ENCODE measurements at places on chromosomes 5 and 9.

- no peak for DNase-seq
These were observed 3.0 kb upstream of the ENTPD2 start for GRCh38 chr9:137056739-137057415.

GRCh38 chr5:159906463-159906862 lies 9.8 kb upstream of the ADRA1B start:
- no peak for DNase-seq

- no peak for DNase-seq
These were observed 59.4 kb downstream of the MACROH2A1 start for GRCh38 chr5:135339623-135340022.

- DNase-seq = no peak
These were observed 21.5 kb upstream of the TGFBI start for GRCh38 chr5:136007271-136007670.

DNA sequence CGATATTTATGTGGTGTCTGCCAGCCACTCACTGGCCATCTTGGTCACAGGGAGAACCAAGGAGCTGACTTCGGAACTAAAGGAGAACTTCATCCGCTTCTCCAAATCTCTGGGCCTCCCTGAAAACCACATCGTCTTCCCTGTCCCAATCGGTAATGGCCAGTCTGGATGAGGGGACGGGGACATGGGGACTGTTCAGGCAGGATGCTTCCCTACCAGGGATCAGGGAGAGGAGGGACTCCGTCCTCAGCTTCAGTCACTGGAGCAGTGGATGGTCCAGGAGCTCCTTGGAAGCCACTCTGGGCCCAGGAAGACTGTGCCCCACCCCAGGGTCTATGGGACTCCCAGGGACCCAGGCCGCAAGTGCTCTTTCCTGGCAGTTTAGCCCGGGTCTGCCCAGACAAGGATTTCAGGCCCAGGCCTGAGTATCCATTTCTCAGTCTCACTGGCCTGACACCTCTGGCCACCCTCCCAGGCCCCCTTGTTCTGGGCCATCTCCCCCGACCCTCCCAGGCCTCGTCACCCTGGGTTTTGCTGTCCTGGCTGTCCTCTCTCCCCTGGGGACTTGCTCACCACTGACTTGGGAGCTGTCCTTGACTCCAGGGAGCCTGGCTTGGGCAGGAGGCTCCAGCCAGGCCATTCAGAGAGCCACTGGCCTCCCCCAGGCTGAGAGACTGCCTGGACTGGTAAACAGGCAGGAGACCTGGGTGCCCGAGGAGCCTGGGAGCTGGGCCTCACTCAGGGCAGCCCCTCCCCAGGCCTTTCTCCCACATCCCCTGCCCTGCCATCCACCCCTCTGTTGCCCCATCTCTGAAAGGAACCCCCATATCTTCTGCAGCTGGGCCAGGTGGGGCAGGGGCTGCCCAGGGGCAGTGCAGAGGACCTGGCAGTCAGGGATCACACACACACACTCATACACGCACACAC lies 3.1 kb downstream of the LCN2 start:
- DNase-seq = no peak

- DNase-seq = no peak
These were observed 82.7 kb downstream of the ITGA1 start for GRCh38 chr5:52870448-52870847.

- DNase-seq = no peak
These were observed 146.6 kb upstream of the SLC24A2 start for GRCh38 chr9:19935422-19935821.

DNA sequence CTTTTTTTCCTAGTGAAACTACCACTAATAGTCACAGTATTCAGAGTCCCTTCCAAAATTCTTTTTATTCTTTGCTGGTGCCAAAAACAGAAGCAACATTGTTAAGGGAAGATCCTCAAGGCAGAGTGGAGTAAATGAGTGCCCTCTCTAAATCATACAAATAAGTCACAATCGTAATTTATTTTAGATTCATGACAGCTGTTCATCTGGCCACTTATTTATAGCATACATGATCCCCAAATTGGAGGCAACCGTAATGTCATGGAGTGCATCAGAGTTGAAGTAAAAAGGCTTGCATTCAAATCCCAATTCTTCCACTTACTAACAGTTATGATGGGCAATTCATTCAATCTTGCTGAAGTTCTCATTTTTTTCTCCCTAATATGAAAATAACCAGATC lies 33.4 kb downstream of the POLK start:
- DNase-seq = no peak

GRCh38 chr5:154782812-154783592 lies 27.8 kb downstream of the LARP1 start:
- no peak for DNase-seq

DNA sequence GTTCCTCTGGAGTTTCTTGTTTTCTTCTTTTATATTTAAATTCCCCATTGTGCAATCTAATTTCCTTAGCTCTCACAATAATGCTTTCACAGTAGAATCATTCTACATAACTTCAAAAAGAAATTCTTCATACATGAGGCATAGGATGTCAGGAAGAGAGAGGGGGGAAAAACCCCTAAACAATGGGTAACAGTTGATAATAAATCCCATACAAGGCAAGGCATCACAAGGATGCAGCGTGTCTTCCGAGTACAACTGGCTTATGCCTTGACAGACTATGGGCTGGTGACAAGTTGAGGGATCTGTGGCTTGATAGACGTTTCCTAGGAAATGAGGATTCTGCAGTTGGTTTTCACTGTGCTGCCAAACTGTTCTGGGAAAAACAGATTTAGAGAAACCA lies 247.4 kb downstream of the ARL15 start:
- no peak for DNase-seq

DNA sequence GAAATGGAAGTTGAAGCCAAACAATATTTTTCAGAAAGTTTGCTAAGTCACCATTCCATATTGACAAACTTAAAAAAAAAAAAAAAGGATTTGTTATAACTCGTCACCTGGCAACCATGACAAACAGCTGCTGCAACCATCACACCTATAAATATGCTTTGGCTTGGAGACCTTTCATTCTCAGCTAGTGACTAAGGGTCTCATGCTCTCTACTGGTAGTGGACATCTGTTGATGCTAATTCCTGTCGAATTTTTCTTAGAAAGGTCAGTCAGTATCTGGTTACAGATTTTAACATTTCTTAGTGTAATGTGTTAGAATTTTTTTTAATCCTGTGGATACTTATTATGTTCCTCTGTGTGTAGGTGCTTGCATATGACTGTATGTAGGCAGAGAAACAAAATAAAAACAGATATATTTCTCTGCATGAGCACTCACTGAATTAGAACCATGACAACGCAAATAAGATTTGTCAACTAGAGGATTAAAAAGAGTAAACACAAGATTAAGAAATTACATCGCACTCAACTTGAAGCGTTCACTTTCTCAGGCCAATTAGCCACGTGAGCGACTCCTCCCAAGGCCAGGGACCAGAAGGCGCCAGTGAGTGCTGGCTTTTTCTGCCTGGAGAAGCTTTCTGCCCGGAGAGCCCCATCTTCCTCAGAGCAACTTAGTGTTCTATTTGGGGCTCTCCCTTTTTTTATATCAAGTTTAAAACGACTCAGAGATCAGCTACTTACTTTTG lies 27.0 kb upstream of the ZNF622 start:
- no peak for DNase-seq

DNA sequence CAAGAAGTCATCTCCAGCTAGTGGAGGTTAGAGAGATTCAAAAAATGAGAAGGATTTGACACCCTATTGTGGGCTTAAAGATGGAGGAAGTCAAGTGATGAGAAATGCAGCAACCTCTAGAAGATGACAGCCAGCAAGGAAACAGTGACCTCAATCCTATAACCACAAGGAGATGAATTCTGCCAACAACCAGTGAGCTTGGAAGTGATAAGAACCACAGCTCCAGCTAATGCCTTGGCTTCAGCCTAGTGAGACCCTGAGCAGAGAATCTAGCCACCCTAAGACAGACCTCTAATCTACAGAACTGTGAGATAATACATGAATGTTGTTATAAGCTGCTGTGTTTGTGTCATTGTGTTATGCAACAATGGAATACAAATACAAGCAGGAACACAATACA lies 262.4 kb downstream of the GRIA1 start:
- no peak for DNase-seq

DNA sequence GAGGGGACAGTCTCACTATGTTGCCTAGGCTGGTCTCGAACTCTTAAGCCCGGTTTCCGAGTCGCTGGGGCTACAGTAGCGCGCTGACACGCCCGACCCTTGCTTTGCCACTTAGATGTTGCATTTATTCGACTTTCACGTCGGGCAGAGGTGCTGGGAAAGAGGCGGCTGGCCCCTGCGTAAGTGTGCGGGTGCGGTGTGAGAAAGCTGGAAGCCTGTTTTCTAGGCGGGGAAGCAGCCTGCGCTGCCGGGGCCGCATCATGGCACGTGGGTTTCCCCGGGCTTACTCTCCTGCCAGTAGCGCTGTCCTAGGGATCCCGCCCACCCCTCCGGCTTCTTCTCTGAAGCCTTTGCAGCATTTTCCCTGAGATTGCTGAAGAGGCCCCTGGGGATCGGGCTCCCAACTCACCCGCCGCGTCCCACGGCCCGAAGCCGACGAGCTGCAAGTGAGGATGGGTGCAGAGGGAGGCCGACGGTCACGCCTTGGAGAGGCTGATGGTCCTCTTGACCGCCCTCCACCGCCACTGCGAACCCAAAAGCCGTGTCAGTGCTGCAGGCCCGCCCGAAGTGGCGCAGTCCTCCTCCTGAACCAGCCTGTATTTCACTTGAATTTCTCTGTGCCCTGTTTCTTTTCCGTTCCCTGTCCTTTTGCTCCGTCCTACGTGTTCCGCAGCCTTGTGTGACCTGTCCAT lies 5.8 kb upstream of the TRIM41 start:
- DNase-seq = no peak

DNA sequence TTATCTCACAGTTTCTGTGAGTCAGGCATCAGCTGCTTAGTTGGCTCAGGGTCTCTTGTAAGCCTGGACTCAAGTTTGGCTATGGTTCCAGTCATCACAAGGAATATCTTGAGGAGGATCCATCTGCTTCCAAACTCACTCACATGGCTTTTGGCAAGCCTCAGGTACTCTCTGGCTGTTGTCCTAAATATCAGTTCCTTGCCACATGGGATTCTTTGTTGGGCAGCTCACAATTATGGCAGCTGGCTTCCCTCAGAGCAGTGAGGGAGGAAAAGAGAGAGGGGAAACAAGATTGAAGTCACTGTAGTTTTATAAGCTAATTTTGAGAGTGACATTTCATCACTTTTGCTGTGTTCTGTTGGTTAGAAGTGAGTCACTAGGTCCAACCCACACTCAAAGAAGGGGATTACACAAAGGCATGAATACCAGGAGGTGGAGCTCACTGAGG lies 144.5 kb downstream of the GCNT1 start:
- no peak for DNase-seq

GRCh38 chr5:76801159-76801802 lies 17.5 kb upstream of the F2RL1 start:
- no peak for DNase-seq

- DNase-seq = no peak
These were observed 66.6 kb upstream of the SMARCA2 start for GRCh38 chr9:1948541-1948940.

GRCh38 chr5:124089578-124089977 lies 577.6 kb downstream of the CSNK1G3 start:
- DNase-seq = no peak

DNA sequence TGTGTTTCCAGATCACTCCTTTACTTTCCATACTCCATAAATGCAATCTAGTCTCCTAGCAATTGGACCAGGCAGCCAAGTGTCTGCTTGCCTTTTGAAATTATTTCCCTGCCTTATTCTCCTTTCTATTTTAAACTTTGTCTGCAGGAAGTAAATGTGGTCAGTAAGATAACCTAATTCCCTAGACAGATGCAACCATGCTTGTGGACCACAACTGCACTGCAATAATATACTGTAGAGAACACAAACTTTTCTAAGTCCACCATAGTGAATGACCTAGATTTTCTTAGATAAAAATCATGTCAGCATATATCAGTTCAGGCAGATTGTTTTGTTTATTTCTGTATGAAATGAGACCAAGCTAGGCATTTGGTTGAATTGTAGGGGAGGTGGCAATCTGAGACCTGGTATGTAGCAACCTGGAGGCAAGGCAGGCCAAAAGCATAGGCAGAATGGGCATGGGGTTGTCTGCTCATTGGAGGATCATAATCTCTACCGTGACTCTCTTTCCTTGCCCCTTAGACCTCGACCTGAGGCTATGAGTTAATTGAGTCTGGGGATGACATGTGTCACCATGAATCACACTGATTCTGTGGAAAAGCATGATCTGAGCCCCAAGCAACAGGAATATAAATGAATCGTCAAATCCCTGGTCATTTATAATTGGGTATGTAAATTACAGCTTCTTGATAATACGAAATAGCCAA lies 20.7 kb downstream of the ACTL7B start:
- DNase-seq = no peak

DNA sequence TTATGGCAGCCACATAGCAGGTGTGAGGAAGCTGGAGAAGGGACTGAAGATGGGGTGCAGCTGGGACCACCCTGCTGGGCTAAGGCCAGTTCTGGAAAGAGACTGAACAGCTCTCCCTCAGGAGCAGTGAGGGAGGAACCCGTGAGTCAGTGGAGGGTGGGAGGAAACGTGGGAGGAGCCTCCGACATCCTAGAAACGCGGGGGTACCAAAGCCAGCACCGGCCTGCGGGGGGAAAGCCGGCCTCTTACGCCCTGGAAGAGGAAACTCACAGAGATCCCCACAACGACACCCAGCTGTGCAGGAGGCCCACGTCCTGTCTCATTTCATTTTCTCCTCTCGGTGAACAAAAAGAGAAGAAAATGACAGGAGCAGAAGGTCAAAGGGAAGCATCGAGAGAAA lies 185.8 kb upstream of the IRX4 start:
- DNase-seq = no peak

DNA sequence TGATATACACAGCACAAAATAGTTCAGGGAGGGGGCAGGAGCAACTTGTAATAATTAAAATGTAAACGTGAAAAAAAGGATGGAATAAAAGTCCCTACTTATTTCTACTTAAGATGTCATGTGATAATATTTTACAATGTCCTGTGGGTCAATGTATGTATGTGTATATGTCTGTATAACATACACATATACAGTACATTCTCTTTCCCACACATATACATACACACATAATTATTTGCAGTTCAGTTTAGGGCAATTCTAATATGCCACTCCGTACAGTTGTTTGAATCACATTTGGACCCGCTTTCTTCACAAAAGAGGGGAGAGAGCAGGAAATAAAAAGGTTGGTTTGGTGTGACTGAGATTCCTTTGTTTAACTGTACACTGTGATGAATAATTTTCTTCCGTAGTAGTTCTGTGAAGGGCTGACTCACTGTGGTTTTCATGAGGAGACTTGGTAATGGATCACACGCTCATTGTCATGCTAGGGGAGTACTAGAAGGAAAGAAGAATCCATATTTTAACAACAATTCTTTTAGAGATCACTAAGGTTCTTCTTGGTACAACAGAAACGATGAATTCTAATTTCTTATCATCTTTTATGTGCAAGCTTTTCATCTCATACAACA lies 26.2 kb upstream of the ACOT12 start:
- DNase-seq = no peak

DNA sequence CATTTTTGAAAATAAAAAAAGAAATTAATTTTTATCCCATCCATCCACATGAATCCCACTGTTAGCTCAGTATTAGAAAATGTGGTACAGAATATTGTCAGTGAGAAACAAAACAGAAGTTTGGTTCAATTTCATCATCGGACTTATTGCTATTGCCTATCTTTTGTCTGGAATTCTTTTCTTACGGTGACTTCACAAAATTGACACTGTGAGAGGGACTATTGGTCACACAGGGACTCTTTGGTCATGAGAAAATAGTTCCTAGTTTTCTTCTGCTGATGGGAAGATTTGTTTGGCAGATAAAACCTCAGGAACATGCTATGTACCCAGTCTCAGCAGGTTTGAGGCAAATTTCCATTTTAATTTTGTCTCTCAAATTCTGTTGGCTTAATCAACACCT lies 186.2 kb upstream of the ELL2 start:
- DNase-seq = no peak

GRCh38 chr5:92863666-92864065 lies 717.4 kb downstream of the NR2F1-AS1 start:
- DNase-seq = no peak
